ENCODE measurements at places on chromosomes 5 and 9.

GRCh38 chr9:90834828-90835595 lies 33.4 kb downstream of the SYK start:
- DNase-seq: no peak

GRCh38 chr5:78760366-78760765 lies 111.8 kb upstream of the LHFPL2 start:
- no peak for DNase-seq

- no peak for DNase-seq
Measured at GRCh38 chr5:158511454-158511853, 588.3 kb downstream of the EBF1 start.

- DNase-seq: no peak
Measured at GRCh38 chr9:97848480-97849237, 4.4 kb upstream of the FOXE1 start.

GRCh38 chr5:167889276-167889675 lies 402.2 kb upstream of the WWC1 start:
- no peak for DNase-seq

GRCh38 chr5:95883185-95884016 lies 60.9 kb upstream of the GLRX start:
- DNase-seq: no peak

GRCh38 chr9:109716631-109717030 lies 63.4 kb upstream of the PALM2AKAP2 start:
- DNase-seq: no peak

DNA sequence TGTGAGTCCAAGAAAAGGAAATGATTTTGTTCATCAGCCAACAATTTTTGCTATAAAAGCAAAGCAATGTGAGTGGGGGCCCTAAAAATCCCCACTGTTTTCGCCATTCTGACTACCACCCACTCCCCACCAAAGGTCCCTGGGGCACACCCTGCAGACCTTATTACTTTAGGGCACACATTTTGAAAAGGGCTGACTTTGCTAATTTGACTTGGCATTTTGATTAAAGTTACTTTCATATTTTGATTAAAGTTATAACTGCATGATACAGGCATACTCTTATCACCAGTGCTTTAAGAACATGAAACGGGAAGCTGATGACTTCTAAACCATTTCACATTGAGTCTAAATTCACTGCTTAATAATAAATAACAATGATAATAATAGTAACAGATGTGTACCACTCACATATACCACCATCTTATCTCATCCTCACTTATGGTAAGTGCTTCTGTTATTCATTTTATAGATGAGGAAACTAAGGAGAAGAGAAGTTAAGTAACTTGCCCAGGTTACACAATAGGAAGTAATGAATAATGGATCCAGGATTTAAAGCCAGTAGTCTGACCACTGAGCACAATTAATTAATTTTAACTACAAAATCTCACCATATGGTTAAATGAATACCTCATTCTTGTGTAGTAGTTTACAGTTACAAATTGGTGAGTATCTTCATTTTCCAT lies 25.4 kb upstream of the NR3C1 start:
- DNase-seq: peak; percentile 20

DNA sequence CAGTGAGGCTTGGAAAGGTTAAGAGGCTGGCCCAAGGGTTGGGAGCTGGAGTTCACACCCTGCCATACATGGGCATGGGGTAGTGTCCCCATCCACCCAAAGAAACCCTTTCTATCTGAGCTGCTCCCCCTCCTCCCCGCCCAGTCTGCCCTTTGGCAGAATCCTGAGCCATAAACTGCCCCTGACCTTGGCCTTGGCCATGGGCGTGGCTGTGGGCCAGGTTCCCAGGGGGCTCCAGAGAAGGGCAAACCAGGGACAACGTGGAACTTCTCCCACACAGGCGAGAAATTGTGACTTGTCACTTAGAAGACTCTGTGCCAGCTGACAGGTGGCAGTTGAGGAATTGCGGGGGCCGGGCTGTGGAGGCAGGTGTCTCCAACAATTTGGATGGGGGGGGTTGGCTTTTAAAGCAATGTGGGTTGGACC lies 4.8 kb downstream of the FAM78A start:
- DNase-seq: no peak

- DNase-seq: no peak
Measured at GRCh38 chr5:17241635-17242034, 24.2 kb downstream of the BASP1 start.

DNA sequence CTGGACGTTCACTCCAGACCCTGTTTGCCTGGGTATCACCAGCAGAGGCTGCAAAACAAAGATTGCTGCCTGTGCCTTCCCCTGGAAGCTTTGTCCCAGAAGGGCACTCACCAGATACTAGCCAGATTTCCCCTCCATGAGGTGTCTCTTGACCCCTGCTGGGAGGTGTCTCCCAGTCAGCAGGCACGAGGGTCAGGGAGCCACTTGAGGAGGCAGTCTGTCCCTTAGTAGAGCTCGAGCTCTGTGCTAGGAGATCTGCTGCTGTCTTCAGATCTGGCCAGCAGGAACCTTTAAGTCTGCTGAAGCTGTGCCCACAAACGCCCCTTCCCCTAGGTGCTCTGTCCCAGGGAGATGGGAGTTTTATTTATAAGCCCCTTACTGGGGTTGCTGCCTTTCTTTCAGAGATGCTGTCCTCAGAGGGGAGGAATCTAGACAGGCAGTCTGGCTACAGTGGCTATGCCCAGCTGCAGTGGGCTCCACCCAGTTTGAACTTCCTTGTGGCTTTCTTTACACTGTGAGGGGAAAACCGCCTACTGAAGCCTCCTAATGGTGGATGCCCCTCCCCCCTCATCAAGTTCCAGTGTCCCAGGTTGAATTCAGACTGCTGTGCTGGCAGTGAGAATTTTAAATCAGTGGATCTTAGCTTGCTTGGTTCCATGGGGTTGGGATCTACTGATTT lies 253.9 kb downstream of the SPATA31D1 start:
- DNase-seq: no peak

DNA sequence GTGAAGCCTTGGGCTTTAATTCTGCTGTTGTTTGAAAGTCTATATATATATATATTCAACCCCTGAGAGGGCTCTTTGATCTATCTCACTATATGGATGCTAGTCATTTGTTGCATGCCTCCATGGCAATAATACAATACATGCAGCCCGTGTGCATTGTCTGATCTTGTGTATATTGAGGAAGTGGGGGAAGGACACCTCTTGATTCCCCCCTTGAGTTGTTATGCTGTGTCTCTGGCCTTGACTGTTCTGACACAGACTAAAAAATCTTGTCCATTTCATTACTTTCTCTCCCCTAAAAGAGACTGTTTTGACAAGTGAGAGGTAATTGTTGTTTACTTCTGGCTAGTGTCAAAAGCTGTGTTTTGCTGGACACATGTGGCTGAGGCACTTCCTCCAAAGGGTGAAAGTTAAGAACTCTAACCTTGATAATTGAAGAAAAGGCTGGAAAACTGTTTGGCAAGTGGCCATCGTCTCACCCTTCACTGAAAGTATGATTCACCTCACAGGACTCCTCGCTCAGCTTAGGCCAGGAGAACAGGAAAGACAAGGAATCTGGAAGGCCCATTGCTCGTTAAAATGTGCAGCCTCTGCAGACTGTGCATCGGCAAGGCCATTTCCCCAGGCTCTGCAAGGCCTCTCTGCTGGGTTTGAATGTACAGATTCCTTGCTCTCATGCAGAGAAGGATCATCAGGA lies 304.0 kb downstream of the PRELID2 start:
- peak; percentile 66 for DNase-seq

- peak; percentile 5 for DNase-seq
Measured at GRCh38 chr5:137858223-137858916, 9.3 kb upstream of the MYOT start.

GRCh38 chr5:72141440-72142355 lies 34.4 kb downstream of the MAP1B start:
- peak; percentile 99 for DNase-seq

DNA sequence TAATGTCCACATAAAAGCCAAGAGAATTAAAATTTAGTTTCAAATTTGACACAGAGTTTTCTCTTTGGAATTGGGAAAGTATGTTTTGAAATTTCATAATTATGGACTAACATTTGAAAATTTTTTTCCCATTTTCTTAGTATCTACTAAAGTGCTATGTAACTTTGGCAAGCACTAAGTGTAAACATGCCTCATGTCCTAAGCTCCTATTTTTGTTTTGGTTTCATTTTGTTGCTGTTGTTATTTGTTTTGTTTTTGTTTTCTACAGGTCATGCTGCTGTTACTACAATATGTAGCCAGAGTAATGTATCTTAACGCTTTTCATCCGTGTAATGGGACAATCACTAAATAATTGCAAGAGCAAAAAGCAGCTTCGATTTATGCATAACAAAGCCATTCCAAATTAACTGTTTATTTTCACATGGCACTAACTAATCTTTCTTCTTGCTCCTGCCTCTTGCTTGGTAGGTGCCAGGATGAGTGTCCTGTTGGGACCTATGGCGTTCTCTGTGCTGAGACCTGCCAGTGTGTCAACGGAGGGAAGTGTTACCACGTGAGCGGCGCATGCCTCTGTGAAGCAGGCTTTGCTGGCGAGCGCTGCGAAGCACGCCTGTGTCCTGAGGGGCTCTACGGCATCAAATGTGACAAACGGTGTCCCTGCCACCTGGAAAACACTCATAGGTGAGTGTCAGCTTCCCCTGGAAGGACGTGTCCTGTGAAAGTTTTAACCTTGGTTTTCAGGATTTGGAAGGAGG lies 107.3 kb upstream of the PRRC1 start:
- no peak for DNase-seq

DNA sequence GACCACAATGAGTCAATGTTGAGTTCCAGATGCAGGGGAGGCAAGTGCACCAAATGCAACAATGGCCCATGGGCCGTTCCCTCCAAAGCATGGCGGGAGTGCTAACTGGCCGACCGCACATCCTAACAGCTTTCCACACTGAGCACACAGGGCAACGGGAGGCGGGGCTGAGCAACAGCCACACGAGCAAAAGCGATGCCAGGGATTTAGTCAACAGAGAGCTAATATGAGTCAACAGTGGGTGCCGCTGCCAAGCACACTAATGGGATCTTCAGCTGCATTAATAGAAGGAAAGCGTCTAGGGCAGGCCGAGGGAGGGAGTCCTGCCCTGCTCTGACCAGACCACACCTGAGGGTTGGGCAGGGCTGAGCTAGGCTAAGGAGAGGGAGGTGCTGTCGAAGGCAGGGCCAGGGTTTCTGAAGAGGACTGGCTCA lies 4.6 kb downstream of the EPB41L4B start:
- peak; percentile 7 for DNase-seq

- no peak for DNase-seq
Measured at GRCh38 chr9:116319480-116319879, 165.9 kb downstream of the PAPPA start.

DNA sequence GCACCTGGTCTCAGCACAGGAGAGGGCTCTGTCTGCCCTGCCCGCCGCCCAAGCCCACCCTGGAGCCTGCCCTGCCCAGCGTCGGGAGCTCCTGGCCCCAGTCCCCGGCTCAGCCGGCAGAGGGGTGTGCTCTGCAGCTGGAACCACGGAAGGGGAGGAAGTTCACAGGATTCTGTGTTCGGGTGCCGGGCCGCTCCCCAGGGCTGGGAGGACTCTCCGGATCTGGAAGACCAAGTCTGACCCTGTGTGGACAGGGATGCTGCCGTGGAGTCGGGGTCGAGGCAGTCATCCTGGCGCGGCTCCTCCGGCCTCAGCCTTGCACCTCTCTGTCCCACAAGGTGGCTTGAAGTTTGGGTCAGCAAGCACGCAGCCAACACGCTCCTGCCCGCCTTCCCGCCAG lies 78.6 kb downstream of the KCNT1 start:
- no peak for DNase-seq

DNA sequence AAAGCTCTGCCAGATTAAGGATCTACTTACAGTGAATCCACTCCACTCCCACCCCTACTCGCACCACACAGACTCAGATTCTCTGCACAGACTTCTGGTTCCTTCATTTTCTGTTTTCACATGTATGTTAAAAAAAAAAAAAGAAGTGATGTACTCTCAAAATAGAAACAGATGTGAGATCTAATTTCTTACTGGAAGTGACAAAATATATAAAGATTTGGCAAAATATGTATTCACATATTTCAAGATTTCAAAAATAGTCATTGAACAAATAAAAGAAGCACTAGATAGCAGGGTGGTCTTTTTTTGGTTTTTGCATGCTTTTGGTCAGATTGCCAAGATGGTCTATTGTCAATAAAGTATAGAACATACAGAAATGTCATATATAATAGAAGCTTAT lies 379.2 kb downstream of the TMEM167A start:
- no peak for DNase-seq

GRCh38 chr9:134937566-134938345 lies 20.0 kb upstream of the FCN1 start:
- no peak for DNase-seq

DNA sequence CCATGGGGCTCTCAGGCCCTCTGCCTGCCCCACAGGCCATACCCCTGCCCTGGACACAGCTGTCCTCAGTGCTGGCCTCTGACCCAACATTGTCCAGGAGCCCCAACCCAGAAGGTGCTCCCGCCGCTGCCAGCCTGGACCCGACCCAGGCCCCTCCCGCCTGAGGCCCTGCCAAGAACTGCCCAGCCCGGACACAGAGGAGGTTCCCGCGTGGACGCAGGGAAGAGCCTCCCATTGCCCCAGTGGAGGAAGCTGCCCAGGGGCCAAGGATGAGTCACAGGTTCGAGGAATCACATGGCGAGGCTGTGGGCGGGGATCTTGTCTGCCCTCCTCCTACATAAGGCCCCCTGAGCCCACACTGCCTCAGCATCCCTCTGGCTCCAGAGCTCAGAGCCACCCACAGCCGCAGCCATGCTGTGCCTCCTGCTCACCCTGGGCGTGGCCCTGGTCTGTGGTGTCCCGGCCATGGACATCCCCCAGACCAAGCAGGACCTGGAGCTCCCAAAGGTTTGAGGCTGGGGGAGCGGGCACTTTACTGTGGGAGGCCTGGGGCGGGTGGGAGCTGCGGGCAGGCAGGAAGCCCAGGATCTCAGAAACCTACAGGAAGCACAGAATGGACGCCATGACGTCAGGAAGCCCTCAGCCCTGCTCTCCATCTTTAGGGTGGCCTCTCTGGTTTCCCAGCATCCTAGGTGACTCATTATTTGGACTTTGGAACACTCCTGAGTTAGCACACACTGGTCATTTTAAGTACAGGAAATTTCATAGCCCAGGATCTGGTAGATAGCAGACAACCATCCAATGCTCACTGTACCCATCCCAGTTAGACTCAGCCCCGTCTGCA lies at the start of gene PAEP:
TSS of gene PAEP (plus strand) at position 366 of the 844 bp plus-strand sequence.
- DNase-seq: peak; percentile 4

- DNase-seq: no peak
Measured at GRCh38 chr5:147384346-147385193, 125.3 kb downstream of the DPYSL3 start.

DNA sequence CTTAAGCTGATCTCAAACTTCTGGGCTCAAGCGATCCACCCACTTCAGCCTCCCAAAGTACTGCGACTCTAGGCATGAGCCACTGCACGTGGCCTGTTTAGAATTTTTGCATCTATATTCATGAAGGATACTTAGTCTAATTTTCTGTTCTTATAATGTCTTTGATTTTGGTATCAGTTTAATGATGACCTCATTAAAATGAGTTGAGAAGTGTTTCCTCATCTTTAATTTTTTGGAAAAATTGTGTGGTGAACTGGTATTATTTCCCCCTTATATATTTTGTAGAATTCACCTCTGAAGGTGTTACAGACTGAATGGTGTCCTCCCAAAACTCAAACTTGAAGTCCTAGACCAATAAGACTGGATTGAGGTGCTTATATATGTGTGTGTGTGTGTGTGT lies 46.5 kb downstream of the ANKRD31 start:
- DNase-seq: no peak
